ENCODE measurements at places on chromosomes 16 and 17.

DNA sequence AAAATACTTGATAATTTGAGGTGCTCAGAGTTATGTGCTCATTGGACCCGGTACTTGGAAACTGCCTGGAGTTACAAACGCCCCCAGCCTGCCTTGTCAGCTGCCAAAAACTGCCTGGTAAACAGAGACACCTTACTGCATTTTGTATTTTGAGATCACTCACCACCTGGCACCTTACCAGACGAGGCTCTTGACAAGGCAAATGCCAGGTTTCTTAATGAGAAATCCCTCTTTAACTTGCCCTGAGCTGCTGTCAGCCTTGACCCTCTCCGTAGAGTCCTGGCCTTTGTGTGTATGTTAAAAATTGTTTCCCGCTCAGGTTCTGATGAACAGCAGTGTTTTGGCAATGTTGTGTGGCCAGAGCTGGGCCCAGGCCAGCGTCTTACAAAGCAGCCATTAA lies 28.8 kb downstream of the SYT17 start:
- DNase-seq: no peak

- no peak for DNase-seq
These were observed 67.2 kb upstream of the WSB1 start for GRCh38 chr17:27226611-27227230.

- no peak for DNase-seq
These were observed 73.4 kb upstream of the GSG1L start for GRCh38 chr16:28136751-28137434.

DNA sequence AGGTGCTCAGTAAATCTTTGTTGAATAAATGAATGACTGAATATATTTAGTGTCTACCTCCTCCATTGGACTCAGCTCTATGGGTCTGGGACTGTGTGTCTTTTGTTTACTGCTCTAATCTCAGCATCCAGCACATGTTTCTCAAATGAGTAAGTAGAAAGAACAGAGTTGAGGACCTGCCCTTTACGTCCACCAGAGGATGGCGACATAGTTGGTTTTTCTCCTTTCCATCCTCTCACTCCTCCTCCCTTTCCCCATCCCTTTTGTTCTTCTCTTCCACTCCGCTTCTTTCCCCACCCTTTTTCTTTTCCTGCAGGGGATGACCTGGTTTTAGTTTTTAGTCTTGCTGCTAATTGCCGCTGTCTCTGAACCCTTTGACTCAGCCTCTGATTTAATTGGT lies 12.1 kb upstream of the CHP2 start:
- DNase-seq: no peak

DNA sequence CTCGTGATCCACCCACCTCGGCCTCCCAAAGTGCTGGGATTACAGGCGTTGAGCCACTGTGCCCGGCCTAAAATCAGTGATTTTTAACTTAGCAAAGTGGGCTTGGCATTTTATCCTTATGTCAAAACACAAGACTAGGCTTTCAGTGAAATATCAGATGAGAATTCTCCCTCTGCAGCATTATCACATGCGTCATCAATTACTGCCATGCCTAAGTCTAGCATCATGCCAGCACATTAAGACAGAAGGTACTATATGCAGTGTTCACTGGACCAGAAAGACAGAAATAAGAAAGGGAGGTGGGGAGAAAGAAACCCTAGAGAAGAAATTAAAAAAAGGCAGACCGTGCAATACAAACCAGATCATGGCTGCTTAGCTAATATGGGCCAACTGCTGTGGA lies 29.8 kb downstream of the GPATCH8 start:
- no peak for DNase-seq

GRCh38 chr17:43559161-43559816 lies 13.1 kb upstream of the ETV4 start:
- no peak for DNase-seq

DNA sequence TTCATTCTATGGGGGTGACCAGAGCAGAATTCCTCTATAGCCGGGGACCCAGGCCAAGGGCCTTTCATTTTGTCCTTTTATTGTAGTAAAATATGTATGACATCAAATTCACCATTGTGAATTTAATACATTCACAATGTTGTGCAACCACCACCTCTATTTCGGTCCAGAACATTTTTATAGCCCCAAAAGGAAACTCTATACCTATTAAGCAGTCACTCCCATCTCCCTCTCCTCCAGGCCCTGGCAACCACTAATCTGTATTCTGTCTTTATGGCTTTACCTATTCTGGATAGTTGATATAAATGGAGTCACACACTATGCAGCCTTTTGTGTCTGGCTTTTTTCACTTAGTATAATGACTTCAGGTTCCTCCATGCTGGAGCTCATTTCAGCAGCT lies 9.7 kb upstream of the TNS4 start:
- no peak for DNase-seq

- no peak for DNase-seq
These were observed 27.9 kb downstream of the RPRML start for GRCh38 chr17:46950997-46951621.

GRCh38 chr17:5272322-5272721 lies 9.8 kb upstream of the RABEP1 start:
- no peak for DNase-seq

DNA sequence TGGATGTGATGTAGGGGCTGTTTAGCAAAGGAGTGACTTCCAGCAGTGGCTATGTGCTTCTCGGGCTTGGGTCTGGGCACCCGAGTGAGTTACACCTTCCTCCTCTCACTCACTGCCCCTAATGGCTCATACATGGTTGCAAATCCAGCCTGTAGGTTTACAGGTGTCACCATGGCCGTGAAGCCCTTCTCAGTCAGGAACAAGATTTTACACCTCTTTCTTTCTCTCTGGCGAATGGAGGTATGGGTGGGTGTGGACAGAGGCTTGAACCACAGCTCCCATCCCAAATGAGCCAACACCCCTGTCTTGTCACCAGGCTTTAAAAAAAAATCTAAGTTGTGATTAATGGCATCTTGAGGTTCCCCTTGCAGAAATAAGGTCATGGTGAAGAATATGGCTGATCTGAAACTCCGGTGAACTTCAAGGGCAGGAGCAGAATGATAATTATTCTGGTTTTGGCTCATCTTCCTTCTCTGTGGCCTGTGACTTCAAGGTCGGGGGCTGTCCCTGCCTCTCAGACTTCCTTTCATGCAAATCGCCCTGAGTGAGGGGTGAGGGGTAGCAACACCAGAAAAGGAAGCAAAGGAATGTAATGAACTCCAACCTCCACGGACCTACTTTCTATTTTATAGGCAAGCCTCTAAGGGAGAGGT lies 331.2 kb downstream of the MAF start:
- no peak for DNase-seq

GRCh38 chr17:6536566-6537065 lies 19.7 kb downstream of the PITPNM3 start:
- no peak for DNase-seq

DNA sequence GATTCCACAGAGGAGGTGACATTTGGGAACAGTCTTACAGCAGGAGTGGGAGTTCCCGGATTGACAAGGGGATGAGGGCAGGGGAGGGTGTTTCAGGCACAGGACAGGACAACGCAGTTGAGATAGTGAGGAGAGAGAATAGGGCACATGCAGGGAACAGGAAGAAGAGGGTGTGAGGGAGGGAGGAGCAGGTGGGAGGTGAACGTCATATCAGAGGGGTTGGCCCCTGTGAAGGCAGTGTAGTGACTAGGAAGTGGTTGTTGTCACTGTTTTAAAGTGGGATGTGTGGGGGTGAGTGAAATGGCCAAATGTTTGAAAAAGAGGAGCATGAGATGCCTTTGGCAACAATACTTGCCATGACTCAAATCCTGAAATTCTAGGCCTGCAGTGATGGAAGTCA lies 12.2 kb downstream of the PRKCB start:
- no peak for DNase-seq

GRCh38 chr17:81869221-81870130 lies 1.7 kb downstream of the ARHGDIA start:
- DNase-seq: peak; percentile 53

GRCh38 chr17:72268431-72268830 lies 147.6 kb downstream of the SOX9 start:
- DNase-seq: no peak

DNA sequence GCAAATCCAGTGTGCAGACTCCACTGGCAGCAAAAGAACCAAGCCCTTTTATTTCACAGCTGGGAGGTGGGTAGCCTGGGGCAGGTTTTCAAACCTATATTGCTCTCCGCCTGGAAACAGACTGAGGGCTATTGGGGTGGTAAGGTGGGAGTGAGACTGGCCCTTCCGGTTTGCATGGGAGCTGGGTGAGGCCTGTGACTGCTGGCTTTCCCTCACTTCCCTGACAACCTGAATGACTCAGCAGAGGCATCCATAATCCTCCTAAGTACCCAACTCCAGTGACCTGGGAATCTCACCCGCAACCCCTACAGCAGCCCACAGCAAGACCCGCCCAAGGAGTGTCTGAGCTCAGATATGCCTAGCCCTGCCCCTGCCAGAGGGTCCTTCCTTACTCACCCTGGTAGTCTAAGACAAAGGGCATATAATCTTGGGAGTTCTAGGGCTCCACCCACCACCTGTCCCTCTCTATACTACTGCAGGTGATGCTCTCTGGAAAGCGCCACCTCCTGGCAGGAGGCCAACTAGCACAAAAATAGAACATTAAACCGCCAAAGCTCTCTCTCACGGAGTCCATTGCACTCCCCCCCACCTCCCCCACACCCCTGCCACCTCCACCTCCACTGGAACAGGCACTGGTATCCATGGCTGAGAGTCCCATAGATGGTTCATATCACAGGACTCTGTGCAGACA lies 602.0 kb upstream of the C16orf82 start:
- DNase-seq: no peak

DNA sequence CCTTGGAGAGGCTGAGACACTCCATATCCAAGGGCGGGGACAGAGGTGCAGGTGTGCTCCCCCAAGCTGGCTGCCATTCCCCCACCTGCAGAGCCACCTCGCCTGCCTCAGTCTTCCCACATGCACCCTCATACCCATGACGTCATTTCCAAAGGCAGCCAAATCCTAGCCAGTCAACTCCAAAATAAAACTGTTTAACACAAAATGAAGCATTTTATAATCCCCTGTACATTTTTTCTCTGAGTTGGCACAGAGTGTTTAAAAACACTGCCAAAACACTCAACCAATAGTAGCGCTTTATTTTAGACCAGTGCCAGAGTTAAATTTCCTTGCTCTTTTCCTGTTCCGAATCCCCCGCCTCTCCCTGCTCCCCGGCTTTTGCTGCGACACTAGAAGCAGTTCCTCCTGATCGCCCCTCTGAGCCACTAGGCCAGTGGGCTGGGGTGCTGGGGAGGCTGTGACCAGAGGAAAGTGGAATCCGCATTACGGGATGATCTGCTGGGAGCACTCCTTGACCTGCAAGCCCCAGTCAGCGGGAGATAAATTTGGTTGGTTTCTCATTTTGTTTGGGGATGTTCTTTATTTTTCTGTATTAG lies 139.5 kb downstream of the ZNF423 start:
- DNase-seq: no peak

- no peak for DNase-seq
These were observed 38.2 kb downstream of the USP32 start for GRCh38 chr17:60353773-60354172.

DNA sequence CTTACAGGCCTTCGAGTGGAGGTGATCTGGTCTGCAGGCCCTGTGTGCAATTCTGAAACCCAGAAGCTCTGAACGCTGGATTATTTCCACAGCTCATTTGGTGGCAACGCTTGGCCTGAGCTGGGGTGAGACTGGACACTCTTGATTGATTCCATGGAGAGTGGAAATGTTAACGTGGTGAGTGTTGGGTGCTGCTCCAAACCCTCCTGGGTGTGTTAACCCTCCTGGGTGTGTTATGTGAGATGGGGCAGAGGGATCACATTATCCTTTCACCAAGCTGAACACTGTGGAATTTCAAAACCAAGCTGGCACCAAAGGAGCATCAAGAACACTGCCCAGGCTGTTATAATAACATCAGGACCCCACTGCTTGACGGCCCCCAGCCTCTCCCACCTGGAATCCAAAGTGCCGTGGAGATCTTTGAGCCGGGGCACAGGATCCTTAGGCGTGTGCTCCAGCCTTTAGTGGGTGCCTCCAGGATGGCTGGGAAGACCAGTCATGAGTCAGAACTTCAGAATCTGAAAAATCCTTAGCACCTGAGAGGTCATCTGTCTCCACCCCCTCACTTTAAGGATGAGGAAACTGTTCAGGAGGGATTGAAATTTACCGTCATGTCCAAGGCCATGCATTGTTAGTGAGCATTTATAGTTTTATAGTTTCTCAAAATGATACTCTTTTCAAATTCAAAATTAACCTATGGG lies 75.0 kb downstream of the RPTOR start:
- no peak for DNase-seq

- no peak for DNase-seq
These were observed 18.6 kb upstream of the SPN start for GRCh38 chr16:29644338-29644857.

DNA sequence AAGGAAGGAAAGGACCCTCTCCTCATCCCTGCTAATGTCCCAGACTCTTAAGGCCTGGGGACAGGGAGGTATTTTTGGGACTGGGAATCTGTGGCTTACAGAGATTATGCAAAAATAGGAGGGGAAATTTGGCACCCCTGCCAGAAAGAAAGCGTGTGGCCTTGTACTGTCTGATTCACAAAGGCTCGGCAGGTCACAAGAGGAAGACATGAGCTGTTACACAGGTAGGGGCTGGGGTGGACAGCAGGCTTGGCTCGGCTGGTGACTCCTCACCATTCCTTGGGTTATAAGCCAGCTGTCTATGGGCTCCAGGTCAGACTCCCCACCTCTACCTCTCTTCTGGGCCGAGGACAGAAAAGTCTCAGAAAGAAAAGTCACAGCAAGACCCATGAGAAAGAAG lies 20.7 kb upstream of the SREBF1 start:
- DNase-seq: no peak

DNA sequence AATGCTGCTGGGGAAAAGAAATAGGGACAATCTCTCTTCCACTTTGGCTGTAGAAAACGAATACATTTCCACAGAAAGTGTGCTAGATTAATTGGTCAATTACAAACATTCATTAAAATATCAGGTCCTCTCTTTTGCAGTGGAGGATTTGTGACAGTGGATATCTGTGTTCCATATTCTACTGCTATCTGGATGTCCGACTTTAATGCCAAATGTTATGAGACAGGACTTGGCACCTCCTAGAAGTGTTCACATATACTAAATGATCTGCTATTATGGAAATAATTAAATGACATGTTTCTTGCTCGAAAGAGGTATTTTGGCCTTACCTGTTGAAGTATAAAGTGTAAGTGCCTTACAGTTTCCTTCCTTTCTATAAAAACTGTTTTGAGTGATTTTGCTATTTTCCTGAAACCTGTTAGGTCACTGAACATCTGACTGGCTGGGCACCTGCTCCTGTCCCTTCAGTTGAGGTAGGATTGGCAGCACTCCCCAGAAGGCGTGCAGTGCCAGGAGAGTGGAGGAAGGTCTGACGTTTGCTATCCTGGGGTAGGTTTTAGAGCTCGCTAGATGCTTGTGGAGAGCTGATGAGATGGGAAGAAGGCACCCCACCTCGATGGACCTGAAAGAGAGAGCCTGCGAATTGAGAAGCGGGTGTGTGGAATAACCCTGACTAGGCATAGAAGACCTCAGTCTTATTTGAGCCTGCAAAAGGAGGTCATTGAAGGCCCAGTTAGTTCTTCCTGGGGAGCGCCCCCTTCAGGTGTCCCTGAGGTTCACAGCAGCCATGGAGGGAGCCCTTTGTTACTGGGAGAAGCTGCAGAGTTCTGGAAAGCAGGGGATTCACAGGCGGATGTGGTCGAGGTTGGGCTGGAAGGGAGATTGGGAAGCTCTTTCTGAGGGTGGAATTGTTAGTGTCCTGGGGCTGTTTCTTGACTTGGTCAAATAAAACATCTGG lies 159.4 kb upstream of the ZNF267 start:
- DNase-seq: no peak

- no peak for DNase-seq
These were observed 9.6 kb downstream of the IL32 start for GRCh38 chr16:3074860-3075522.
